Heart right ventricle (tissue), 16 donors: ENCODE measurements at places on chromosomes 1 and 21. TPM values are rescaled to one million over a fixed set of nuclear protein-coding genes. Genes with fewer than 3 reads are reported as not detected.
A peak's percentile ranks its signal among the peaks of the same experiment; 100 is the strongest.

The VWA5B1 gene
- 0.03 TPM for polyA plus RNA-seq

GRCh38 chr1:69171248-69171647, 396.5 kb upstream of the LRRC7 start:
- H3K27me3 ChIP-seq = no peaks in the 10 kb centered on the region
- no peak overlapping the region for H3K27ac ChIP-seq
- no peak for DNase-seq
- no peak overlapping the region for H3K4me3 ChIP-seq
- H3K4me1 ChIP-seq = no peaks in the 10 kb centered on the region

GRCh38 chr21:25956993-25957714, 213.4 kb downstream of the APP start:
- H3K4me3 ChIP-seq = no peak overlapping the region
- no peaks in the 10 kb centered on the region for H3K27me3 ChIP-seq
- H3K4me1 ChIP-seq = no peaks in the 10 kb centered on the region
- peaks cover 47% of the 10 kb centered on the region for H3K36me3 ChIP-seq
- no peak overlapping the region for H3K27ac ChIP-seq
- DNase-seq = no peak

DNA sequence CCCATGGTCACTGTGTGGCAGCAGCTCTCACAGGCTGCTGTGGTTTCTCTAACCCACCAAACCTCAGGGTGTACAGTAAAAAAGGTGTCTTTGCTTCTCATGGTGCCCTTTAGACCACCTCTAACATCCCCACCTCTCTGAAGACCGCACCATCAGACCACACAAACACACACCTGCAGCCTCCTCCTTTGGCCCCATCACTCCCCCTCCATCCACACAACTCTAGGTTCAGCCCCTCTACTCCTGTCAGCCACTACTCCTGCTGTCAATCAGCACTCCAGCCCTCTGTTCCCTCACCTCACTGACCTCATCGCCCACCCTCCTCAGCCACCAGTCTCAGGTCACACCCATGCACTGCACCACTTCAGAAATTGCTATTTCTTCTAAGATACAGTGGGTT, 7.5 kb downstream of the ZNF692 start:
- H3K27me3 ChIP-seq = no peaks in the 10 kb centered on the region
- H3K4me3 ChIP-seq = no peak overlapping the region

DNA sequence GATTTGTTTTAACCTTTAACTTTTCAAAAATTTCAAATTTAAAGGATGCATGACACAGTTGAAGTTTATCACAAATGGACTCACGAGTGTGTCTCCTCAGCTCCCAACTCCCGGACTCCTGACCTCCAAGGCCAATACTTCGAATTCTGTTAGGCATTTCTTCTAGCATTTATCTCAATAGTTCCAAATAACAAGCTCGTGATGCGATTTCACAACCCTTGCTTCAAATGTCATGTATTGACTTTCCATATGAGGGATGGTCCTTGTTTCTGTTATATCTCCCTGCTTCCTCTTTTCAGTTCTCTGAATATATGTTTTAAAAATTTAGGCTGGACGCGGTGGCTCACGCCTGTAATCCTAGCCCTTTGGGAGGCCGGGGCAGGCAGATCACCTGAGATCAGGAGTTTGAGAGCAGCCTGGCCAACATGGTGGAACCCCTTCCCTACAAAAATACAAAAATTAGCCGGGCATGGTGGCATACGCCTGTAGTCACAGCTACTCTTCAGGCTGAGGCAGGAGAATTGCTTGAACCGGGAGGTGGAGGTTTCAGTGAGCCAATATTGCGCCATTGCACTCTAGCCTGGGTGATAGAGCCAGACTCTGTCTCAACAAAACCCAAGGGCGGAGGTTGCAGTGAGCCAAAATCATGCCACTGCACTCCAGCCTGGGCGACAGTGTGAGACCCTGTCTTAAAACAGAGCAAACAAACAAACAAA, 52.0 kb upstream of the TINAGL1 start:
- H3K36me3 ChIP-seq = no peaks in the 10 kb centered on the region
- H3K4me3 ChIP-seq = no peak overlapping the region
- no peaks in the 10 kb centered on the region for H3K4me1 ChIP-seq
- H3K27ac ChIP-seq = no peak overlapping the region
- no peak for DNase-seq
- peaks cover 3% of the 10 kb centered on the region for H3K27me3 ChIP-seq

GRCh38 chr1:28751315-28752060, 14.7 kb downstream of the YTHDF2 start:
- H3K36me3 ChIP-seq = no peaks in the 10 kb centered on the region
- H3K27me3 ChIP-seq = no peaks in the 10 kb centered on the region
- H3K4me3 ChIP-seq = no peak overlapping the region
- no peak for DNase-seq

DNA sequence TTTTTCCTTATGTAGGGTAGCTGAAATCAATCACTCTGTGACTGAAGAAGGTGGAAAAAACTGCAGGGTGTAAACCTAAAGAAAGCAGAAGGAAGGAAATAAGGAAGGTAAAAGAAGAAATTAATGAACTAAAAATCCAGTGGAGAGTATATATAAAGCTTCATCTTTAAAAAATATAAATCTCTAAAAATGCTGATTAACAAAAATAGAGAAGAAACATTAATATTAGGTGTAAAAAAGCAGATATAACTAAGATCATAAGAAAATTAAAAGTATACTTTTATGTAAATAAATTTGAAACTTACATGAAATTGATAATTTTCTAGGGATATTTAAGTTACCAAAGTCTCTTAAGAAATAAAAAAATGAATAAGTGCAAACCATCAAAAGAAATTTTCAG, 159.8 kb downstream of the GALNT2 start:
- H3K4me1 ChIP-seq = peaks cover 21% of the 10 kb centered on the region
- no peaks in the 10 kb centered on the region for H3K36me3 ChIP-seq
- no peak overlapping the region for H3K4me3 ChIP-seq
- no peaks in the 10 kb centered on the region for H3K27me3 ChIP-seq
- H3K27ac ChIP-seq = no peak overlapping the region

GRCh38 chr1:115811140-115811828, 29.6 kb downstream of the NHLH2 start:
- no peaks in the 10 kb centered on the region for H3K36me3 ChIP-seq
- H3K27ac ChIP-seq = no peak overlapping the region
- H3K27me3 ChIP-seq = no peaks in the 10 kb centered on the region
- H3K4me1 ChIP-seq = peaks cover 28% of the 10 kb centered on the region
- no peak overlapping the region for H3K4me3 ChIP-seq

The SIM2 gene
- 0.01 TPM for polyA plus RNA-seq

DNA sequence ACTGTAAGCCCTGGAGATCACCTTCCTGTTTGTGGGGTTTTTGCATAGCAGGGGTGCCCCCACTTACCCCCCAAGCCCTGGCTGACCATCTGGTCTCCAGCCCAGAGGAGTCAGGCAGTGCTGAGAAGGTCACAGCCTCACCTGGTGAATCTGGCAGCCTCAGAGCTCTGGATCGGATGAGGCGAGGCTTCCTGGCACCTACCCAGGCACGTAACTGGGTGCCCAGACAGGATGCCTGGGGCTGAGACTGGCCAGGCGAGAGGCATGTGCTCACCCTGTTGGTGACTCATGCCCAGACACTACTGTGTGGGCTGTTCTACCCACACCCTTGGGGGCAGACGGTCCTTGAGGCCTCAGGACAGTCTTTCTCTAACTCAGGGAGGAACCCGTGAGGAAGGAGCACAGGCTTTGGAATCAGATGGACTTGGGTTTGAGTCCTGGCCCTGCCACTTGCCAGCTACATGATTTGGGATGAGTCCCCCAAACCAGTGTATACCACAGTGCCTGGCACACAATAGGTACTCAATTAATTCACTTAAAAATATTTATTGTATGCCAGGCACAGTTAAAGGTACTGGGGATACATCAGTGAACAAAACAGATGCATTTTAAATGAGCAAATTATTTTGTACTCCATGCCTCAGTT, 15.1 kb upstream of the PADI3 start:
- H3K4me1 ChIP-seq = no peaks in the 10 kb centered on the region
- peaks cover 39% of the 10 kb centered on the region for H3K27me3 ChIP-seq
- peak; percentile 13 for DNase-seq
- no peak overlapping the region for H3K27ac ChIP-seq

The HCRTR1 gene
- polyA plus RNA-seq = 0.20 TPM

GRCh38 chr21:28821276-28822122, 171.2 kb downstream of the LTN1 start:
- no peaks in the 10 kb centered on the region for H3K27me3 ChIP-seq
- H3K4me1 ChIP-seq = peaks cover 27% of the 10 kb centered on the region
- no peak for DNase-seq
- H3K4me3 ChIP-seq = no peak overlapping the region
- H3K27ac ChIP-seq = no peak overlapping the region

The FCGR2B gene
- polyA plus RNA-seq = 3.7 TPM

The CSMD2 gene
- polyA plus RNA-seq = 0.04 TPM

DNA sequence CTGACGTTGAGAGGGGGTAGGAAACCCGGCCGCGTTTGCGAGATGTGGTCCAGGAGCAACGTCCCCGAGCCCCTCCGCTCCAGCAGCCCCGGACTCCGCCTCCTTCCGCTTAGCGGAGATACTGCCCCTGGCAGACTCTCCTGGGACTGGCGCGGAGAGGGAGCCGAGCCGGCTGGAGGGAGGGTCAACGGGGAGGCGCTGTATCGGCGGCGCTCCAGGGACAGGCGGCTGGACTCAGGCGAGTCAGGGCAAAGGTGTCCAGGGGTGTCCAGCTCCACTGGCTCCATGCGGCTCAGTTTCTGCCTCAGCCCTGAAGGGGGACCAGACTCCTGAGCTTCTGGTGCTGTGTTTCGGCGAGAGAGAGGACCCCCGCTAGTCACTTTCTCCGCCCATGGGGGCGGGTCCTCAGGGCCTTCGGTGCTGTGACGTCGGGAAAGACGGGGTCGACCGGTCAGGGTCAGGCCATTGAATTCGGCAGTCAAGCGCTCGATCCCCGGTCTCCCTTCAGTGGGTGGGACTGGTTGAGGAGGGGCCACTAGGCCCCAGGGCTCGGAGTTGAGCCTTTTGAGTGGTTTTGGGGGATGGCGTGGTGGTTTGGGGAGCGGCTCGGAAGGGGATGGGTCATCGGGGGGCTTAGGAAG, 2.8 kb upstream of the LIX1L start:
- H3K36me3 ChIP-seq = no peaks in the 10 kb centered on the region
- H3K27ac ChIP-seq = peak overlapping the region; percentile 92
- DNase-seq = peak; percentile 87
- H3K27me3 ChIP-seq = no peaks in the 10 kb centered on the region

The LCE1F gene
- not detected for polyA plus RNA-seq

- H3K27me3 ChIP-seq = no peaks in the 10 kb centered on the region
- peaks cover 51% of the 10 kb centered on the region for H3K4me1 ChIP-seq
- H3K4me3 ChIP-seq = no peak overlapping the region
- H3K27ac ChIP-seq = no peak overlapping the region
- no peak for DNase-seq
- H3K36me3 ChIP-seq = no peaks in the 10 kb centered on the region
Observed at GRCh38 chr1:10217748-10218441, 7.5 kb downstream of the KIF1B start.

GRCh38 chr1:209937996-209938959, at the start of gene SYT14:
Gene SYT14 (plus strand): TSS chr1:209938217. CDS start chr1:209938265, 48 bp downstream.
- peaks cover 28% of the 10 kb centered on the region for H3K27me3 ChIP-seq
- DNase-seq = no peak
- no peaks in the 10 kb centered on the region for H3K36me3 ChIP-seq
- no peak within 1 kb of the TSS for H3K27ac ChIP-seq

GRCh38 chr1:89957107-89957506, 37.8 kb upstream of the ZNF326 start:
- H3K4me3 ChIP-seq = no peak overlapping the region
- no peaks in the 10 kb centered on the region for H3K36me3 ChIP-seq
- peaks cover 4% of the 10 kb centered on the region for H3K4me1 ChIP-seq
- no peak overlapping the region for H3K27ac ChIP-seq
- no peaks in the 10 kb centered on the region for H3K27me3 ChIP-seq
- no peak for DNase-seq

The MAP1LC3C gene
- polyA plus RNA-seq = not detected

DNA sequence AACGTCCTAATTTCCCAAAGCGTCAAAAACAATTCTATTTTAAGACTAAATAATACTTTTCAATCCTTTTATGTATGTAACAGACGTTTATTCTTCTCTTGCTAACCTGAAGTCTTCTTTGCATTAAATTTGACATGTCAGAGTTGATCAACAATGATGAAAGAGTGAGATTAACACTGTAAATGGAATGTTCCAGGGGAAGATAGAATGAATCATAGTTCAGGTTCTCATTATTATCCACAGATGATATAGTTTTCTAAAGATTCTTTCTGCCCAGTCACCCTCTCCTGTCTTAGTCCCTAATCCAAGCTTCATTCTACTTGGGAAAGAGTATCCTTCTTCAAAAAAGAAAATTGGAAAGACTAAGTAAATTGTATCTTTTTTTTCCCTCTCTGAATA, 38.9 kb downstream of the SDCCAG8 start:
- H3K36me3 ChIP-seq = peaks cover 77% of the 10 kb centered on the region
- no peak overlapping the region for H3K27ac ChIP-seq
- DNase-seq = no peak
- no peak overlapping the region for H3K4me3 ChIP-seq
- H3K4me1 ChIP-seq = no peaks in the 10 kb centered on the region

DNA sequence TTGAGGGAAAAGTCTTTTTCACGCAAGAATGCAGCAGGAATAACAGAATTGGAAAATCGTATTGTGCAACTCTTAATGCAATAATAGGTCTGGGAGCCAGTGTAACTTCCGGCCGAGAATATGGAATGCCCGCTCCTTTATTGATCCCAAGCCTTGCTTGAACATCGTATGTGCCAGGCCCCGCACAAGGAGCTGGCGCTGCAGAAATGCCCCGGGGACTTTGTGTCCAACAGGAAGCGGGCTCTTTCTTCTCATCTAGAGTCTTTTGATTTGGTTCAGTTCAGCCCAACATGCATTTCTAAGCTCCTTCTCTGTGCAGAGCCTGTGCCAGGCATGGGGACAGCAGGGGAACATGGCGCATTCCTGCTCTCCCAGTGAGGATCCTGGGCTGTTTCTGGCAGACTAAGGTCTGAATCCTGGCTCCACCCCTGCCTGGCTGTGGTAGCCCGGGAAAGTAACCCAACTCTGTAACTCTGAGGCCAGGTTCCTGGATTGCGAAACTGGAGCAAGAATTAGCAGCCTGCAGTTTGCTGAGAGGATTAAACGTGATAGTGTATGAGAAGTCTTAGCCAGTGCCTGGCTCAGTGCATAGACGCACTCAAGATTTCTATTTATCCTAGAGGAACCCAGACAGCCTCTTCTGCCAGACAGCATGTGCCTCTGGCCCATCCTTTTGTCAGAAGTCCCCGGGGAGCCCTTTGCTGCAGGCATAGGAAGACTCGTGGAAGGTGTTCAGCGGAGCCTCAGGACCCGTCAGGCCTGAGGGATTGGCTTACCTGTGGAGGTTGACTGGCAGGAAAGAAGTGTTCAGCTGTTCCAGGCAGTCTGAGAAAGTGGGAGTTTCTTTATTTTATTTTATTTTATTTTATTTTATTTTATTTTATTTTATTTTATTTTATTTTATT, 987 bp upstream of the CDCP2 start:
- no peak overlapping the region for H3K4me3 ChIP-seq
- no peaks in the 10 kb centered on the region for H3K4me1 ChIP-seq
- DNase-seq = no peak
- H3K27me3 ChIP-seq = no peaks in the 10 kb centered on the region
- no peaks in the 10 kb centered on the region for H3K36me3 ChIP-seq
- H3K27ac ChIP-seq = no peak overlapping the region

GRCh38 chr1:114670083-114671010, 498 bp upstream of the DENND2C start:
- peak overlapping the region; percentile 44 for H3K27ac ChIP-seq
- no peaks in the 10 kb centered on the region for H3K27me3 ChIP-seq
- peaks cover 13% of the 10 kb centered on the region for H3K4me1 ChIP-seq
- H3K36me3 ChIP-seq = no peaks in the 10 kb centered on the region
